Astrocyte (in vitro differentiated cells and primary cell): ENCODE measurements at places on chromosomes 4 and X. TPM values are rescaled to one million over a fixed set of nuclear protein-coding genes. Genes with fewer than 3 reads are reported as not detected.

GLRA3 gene
- not detected in 2 replicates for total RNA-seq

GRCh38 chr4:11698846-11699590 lies 270.3 kb upstream of the HS3ST1 start:
- DNase-seq = peak; percentile 87

- DNase-seq = peak; percentile 87
These were observed 36.0 kb downstream of the ARHGAP6 start for GRCh38 chrX:11629593-11630211.

DNA sequence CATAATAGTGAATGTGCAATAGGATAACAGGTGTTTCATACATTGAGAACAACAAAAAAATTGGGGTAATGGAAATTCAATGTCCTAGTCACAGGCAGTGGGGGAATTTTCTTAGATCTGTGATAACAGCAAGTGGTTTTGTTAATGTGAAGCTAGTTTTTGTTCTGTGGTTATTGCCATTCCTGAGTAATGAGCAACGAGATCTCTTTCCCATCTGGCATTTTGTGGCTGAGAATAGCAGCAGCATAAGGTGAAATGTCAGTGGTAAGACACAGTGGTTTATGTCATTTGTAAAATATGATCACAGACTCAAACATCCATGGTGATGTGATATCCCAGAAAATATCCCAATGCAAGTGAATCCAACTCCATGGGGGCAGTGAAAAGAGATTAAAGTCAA lies 497.5 kb downstream of the KCNIP4 start:
- peak; percentile 81 for DNase-seq

DNA sequence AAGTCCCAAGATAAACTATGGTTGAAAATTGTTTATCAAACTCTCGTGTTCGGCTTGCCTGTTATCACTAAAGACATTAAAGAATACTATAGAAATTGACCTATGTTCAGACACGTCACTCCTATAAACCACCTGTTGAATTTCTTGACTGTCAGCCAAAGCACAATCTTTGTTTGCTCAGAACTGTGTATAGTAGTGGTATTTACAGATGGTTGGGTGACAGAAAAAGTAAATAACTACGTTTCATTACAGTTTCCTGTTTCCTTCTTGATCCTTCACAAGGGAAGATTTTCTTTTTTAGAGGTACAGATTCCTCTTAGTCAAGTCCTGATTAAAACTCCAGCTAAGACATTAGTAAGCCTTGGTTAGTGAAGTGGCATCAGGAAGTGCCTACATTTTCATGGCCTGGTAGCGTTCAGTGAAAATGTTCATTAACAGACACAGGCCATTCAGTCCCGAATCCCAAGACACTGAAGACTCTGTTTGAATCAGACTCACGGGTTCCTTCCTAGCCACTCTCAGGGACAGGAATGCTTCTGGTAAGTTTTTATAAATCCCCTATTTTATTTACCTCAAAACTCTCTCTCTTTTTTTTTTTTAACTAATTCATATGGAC lies at the start of gene SMIM31:
SMIM31 (plus strand) TSS at position 259 of the 616 bp plus-strand sequence. CDS start 16,313 bp downstream, outside the sequence.
- no peak for DNase-seq

DNA sequence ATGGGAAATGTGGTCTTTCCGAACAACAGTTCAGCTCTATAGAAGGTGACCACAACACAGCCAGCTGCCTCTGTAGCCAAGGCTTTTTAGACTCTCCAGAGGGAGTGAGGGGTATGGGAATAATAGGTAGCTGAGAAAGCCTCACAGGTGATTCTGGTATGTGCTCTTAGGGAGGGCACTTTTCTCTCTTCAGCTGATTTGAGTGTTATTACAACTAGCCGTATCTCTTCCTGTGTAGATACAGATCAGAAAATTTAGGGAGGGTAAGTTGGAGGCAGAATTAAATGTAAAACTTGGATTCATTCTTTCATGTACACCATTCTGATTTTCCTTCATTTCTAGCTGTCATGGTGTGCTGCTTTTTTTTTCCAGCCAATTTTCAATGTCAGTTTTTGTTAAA lies 154.9 kb downstream of the BMPR1B start:
- no peak for DNase-seq

- DNase-seq = no peak
These were observed 372.3 kb upstream of the F9 start for GRCh38 chrX:139158256-139158655.

- DNase-seq = no peak
These were observed 115.7 kb downstream of the ANKRD50 start for GRCh38 chr4:124596816-124597215.

CD38 gene
- 0.94 and 1.0 TPM in 2 replicates for total RNA-seq

USP27X gene
- total RNA-seq = 2.7 and 3.1 TPM in 2 replicates

USP17L11 gene
- total RNA-seq = not detected in 2 replicates

DNA sequence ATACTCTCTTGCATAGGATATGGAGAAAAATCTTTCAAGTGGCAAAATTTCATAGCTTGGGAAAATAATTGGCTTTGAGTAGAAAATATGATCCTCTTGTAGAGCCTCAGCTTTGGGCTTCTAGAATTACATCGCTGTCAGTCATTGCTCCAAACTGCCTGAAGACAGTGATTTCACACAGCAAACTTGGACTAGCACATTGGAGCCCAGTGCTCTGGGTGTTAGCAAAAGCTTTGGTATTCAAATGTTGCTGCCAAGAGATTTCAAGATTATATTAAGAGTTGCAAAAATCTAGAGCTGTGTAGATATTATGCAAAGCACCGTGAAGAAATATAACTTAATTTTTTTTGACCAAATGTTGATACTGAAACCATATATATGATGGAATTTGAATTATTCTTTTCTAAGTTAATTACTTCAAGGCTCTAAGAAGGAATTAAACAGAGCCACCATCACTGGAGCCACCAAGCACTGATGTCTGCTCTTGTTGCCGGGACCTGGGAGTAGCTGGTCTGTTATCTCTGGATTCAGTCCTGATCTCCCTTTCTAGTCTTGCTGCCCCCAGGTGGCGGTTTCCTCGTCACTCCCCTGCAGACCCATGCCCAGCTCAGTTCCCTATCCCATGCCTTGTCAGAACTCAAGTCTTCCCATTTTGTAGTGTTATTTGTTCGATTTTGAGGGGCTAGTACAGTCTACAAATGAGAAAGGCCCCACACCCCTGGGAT lies 260.7 kb upstream of the SFRP2 start:
- DNase-seq = peak; percentile 39

DNA sequence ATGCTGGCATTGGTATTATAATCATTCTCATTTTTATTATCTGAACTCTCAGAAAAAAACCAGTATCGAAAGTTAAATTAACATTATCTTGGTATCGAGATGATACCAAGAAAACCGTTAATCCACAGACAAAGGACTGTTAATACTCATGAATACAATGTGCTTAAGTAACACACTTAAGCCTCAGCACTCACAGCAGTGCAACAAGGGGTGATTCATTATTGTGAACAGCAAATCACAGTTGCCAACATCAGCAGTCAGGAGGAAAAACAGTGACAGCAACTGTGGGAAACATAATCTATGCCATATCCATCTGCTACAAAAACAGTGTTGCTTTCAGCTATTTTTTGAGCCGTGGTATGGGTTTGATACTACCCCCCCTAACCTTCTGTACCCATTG lies 210.9 kb upstream of the ATOH1 start:
- no peak for DNase-seq

DNA sequence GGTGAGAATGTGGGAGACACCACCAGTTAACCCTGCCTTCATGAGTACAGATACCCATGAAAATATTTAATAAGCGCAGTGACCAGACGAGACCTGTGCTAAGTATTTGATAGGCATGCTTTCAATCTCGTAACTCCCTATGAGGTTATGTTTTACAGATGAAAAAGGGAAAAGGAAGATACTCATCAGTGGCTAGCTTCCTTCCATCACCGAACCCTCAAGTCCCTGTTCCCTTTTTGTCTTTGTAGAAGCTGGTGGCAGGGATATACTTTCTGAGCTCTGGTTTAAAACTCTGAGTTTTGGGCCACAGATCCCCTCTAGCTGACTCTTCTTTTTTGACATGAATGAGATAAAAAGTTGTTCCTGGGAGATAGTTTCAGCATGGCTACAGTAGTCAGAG lies 26.3 kb downstream of the AFF1 start:
- DNase-seq = no peak

DNA sequence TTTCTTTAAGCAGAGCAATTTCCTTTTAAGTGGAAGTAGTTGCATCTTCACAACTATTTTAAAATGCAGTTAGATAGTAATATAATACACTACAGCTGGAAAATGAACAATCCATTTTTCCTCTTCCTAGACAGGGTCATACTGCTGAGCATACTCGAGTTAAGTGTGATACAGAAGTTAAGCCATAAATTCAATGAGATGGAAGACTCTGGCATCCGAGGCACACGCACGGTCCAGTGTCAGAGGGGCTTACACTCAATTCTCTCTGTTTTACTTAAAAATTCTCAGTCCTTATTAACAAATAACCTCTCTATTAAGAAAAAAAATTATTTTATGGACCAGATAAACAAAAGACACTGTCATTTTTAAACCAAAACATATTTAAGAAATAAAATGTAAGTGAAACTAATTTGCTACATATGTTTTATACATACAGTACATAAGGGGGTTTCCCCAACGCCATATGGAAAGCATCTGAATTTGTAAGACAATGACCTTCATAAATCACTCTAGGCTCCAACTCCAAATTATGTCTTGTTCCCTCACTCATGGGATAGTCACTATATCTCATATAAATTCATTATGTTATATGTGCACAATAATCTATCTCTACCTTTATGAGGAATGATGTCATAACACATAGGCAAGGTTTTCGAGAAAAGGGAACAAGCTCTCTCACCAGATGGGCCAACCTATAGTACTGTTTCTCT lies 315.3 kb downstream of the PAPSS1 start:
- no peak for DNase-seq

GYG2 gene
- 15.5 and 16.3 TPM in 2 replicates for total RNA-seq

PRICKLE3 gene
- total RNA-seq = 13.9 and 14.2 TPM in 2 replicates

MXRA5 gene
- total RNA-seq = 23.3 and 60.6 TPM in 2 replicates

F8A1 gene
- 24.8 and 25.6 TPM in 2 replicates for total RNA-seq

- DNase-seq = no peak
These were observed 75.3 kb downstream of the DCUN1D4 start for GRCh38 chr4:51918251-51918650.

DNA sequence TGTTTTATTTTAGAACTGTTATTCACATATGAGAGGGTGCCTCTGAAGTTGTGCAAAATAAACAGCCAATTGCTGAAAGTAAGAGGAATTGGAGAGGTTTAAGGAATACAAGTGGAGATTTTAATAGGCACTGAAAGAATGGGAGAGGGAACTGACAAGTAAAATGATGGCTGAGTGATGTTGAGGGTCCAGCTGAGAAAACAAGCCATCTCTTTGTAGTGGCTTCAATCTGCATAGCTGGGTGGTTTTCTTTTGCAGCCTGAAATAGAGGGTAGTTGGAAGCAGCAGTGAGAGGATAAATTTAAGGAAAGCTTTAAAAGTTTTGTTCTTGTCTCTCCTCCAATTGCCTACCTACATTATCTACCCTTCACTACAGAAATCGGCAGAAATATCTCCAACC lies 106.7 kb upstream of the DGKK start:
- DNase-seq = no peak

GRCh38 chr4:149972407-149972806 lies 105.8 kb upstream of the DCLK2 start:
- DNase-seq = no peak

PPEF2 gene
- not detected in 2 replicates for total RNA-seq

- DNase-seq = peak; percentile 17
These were observed 5.1 kb downstream of the UPRT start for GRCh38 chrX:75278991-75279390.

UGT2B17 gene
- total RNA-seq = not detected in 2 replicates

DNA sequence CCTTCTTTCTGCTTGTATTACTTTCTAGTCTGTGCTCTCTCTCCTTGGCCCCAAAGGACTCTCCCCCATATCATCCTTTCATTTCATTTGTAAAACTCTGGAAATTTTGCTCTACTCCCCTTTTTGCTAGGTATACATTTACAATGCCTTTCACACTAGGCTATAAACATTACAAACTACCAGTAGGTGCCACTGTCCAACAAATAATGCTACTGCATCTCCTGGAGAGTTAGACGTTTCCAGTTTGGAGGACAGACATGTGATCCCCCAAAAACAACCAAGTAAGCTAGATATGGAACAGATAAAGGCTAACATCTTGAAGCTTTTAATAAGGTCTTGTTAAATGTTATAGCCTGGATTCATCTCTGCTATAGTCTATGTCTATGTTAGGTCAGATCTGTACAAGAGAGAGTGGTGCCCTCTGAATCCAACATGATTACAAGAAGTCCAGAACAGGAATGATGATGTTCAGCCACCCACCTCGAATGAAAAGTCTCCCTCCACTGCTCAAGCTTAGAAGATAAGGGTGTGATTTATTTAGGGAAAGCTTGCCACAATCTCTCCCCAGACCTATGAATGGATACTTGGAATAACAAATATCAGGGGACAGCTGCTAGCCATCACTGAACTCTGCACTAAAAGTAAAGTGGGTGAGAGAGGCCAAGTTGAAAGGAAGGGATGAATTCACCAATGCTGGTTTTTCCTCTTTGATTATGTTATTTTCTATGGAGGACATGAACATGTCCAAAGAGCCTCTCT lies 14.3 kb downstream of the CBR4 start:
- DNase-seq = no peak

GPC3 gene
- total RNA-seq = 2.7 and 8.2 TPM in 2 replicates

- DNase-seq = no peak
These were observed 10.9 kb upstream of the HSFX1 start for GRCh38 chrX:149762696-149763614.

DNA sequence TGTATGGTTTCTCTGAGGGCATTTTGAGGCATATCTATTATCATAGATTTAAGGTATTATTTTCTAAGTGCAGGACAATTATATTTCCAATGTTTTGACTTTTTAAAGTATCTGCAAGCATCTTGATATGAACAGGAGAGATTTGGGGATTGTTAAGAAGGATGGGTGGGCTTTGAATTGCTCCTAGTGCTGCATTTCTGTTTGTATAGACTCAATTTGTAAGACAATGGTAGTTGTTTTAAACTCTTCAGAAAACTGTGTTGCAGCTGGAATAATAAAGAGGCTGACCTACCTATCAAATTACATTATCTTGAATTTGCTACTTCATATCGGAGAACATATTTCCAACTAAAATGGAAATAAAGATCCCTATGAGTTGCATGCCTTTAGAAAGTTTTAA lies 570.3 kb downstream of the ADGRL3 start:
- no peak for DNase-seq

LEF1 gene
- total RNA-seq = 16.6 and 23.6 TPM in 2 replicates

DNA sequence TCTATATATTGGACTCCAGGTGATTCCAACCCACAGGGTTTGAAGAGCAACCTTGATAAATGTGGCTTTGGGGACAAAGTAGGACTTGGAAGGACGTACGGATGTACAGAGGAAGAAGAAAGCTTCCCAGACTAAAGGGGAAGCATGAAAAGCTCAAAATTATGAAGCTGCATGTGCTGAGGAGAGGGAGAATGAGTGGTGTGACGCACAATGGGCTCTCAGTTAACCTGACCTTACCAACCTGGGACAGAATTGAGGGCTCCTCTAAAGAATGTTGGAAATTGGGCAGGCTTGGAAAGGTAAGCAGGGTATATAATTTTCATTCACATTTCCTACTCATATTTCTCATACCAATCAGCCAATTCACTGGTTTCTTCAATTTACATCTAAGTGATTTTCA lies 10.5 kb upstream of the TIGD2 start:
- no peak for DNase-seq

SLITRK2 gene
- total RNA-seq = not detected in 2 replicates

GRCh38 chr4:38730830-38731646 lies 51.8 kb downstream of the TLR10 start:
- peak; percentile 97 for DNase-seq

GRCh38 chr4:134533068-134533467 lies 331.5 kb upstream of the PABPC4L start:
- DNase-seq = no peak

ASB5 gene
- 0.43 and 0.65 TPM in 2 replicates for total RNA-seq

GLUD2 gene
- 0.53 and 0.66 TPM in 2 replicates for total RNA-seq

PCDH18 gene
- total RNA-seq = 4.6 and 4.9 TPM in 2 replicates

KLHL13 gene
- total RNA-seq = 3.1 and 5.6 TPM in 2 replicates
